ENCODE measurements at places on chromosomes 16 and 17.

DNA sequence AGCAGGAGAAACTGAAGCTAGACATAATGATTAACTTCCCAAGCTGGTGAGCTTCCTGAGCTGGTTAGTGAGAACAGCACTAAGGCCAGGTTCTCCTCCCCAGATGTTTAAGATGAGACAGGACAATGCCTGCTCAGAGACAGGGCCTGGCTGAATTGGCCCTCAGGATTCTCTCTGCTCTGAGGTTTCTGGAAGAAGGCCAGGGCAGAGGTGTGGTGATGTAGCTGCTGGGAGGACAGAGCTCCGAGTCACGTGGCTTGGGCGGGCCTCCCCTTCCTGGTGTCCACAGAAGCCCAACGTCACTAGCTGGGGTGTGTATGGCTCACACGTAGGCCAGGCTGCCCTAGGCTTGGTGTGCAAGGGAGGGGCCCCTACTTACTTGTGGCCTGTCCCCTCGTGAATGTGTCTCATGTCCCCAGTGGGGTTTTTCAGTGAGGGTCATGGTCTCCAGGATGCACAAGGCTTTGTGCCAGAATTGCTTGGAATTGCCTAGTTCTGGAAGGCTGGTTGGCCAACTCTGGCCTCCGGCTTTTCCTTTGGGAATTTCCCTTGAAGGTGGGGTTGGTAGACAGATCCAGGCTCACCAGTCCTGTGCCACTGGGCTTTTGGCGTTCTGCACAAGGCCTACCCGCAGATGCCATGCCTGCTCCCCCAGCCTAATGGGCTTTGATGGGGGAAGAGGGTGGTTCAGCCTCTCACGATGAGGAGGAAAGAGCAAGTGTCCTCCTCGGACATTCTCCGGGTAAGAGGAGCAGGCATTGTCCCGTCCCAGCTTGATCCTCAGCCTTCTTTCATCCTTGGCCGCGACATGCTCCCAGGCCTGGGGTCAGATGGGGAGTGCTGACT lies 3.4 kb downstream of the NOD2 start:
- DNase-seq, result peak; percentile 85

- no peak for DNase-seq
Observed at GRCh38 chr16:89159066-89159849, 12.3 kb upstream of the CDH15 start.

- no peak for DNase-seq
Observed at GRCh38 chr16:79316004-79316458, 284.5 kb downstream of the MAF start.

GRCh38 chr17:82394278-82394677 lies 22.7 kb downstream of the UTS2R start:
- no peak for DNase-seq

DNA sequence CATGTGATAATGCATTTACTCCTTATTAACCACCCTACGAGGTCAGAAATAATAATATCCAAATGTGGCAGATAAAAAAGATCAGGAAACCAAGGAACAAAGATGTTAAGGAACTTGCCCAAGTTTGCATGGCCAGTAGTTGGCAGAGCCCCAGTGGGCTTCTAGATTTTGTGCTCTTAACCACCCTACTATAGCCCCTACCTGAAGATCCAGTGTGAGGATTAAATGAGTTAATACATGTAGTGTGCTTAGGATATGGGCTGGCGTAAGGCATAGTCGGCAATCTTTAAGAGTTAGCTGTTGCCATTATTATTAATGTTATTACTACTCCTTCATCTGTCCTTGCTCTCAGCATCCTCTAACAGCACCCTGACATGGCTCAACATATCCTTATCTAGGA lies 153.4 kb downstream of the SDK2 start:
- no peak for DNase-seq

DNA sequence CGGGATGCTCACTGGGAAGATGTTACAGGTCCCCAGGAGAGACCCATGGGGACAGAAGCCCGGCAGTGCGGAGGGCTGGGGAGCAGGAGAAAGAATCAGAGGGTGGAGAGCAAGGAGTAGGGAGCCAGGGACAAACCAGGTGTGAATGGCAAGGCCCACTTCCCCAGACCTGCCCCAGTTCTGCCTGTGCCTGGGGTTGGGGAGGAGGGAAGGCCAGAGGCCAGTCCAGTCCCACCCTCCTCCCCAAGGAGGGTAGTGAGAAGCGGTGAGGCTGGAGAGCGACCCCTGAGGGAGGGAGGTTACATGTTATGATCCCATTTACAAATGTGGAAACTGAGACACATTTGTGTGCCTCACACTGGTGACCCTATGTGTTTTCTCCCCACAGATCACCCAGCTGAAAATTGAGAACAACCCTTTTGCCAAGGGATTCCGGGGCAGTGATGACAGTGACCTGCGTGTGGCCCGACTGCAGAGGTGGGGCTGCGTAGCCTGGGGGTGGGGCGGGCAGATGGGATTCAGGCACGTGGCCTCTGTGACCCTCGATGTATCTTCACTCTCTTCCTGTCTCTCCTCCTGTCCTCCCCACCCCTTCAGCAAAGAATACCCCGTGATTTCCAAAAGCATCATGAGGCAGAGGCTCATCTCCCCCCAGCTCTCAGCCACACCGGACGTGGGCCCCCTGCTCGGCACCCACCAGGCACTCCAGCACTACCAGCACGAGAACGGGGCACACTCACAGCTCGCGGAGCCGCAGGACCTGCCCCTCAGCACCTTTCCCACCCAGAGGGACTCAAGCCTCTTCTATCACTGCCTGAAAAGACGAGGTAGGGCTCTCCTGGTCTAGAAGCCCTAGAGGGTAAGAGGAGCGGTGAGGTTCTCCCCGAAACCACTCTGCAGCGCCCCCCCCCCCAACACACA lies 27.5 kb downstream of the TBX4 start:
- no peak for DNase-seq

GRCh38 chr16:361341-361871 lies 8.9 kb upstream of the AXIN1 start:
- DNase-seq, result no peak

GRCh38 chr16:85704011-85704410 lies 15.3 kb upstream of the GINS2 start:
- DNase-seq, result no peak

DNA sequence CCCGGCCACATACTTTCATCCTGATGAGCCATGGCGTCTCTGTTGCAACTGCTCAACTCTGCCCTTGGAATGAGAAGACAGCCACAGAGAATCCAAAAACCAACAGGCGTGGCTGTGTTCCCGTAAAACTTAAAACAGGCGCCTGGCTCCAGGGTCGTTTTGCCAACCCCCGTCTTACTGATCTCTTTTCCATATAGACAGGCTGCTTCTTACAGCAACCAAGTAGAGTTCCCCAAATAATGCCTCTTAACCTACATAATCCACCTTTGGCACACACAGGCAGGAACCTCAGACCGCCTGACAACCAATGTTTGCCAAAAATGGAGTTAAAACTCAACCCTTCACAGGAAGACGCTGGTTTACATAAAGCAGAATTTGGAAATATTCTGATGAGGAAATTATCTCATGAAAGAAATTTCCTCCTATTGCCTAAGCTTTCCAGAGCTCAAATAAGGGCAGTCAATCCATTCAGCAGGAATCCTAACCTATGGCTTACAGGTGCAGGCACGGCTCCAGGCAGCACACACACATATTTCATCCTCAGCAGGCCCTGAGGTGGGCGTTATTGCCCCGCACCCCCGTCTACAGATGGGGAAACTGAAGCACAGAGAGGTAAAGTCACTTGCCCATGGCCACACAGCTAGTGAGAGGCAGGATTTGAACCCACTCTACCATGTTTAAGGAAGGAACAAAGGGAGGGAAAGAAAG lies 35.8 kb downstream of the LITAF start:
- DNase-seq, result no peak

- no peak for DNase-seq
Observed at GRCh38 chr16:72939247-72939646, 108.7 kb downstream of the ZFHX3 start.

GRCh38 chr16:86392436-86393152 lies 117.7 kb upstream of the FOXF1 start:
- no peak for DNase-seq

GRCh38 chr16:47990676-47991075 lies 165.1 kb downstream of the ABCC12 start:
- no peak for DNase-seq

DNA sequence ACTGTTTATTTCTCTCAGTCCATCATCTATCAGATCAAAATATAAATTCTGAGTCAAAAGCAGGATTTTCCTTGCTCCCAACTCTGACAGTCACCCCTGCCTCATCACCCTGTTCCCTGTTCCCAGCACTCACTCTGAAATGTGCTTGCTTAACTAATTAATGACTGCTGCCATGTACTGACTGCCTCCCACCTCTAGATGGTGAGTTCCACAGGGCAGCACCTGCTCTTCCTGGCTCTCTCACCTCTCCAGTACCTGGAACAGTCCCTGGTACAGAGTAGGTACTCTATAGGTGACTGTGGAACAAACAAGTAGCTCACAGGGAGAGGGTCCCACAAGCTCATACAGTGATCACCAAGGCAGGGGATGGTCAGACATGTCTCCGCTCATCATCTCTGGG lies 114.3 kb upstream of the C16orf82 start:
- no peak for DNase-seq

GRCh38 chr17:13931111-13931526 lies 138.2 kb upstream of the COX10 start:
- DNase-seq, result peak; percentile 86

DNA sequence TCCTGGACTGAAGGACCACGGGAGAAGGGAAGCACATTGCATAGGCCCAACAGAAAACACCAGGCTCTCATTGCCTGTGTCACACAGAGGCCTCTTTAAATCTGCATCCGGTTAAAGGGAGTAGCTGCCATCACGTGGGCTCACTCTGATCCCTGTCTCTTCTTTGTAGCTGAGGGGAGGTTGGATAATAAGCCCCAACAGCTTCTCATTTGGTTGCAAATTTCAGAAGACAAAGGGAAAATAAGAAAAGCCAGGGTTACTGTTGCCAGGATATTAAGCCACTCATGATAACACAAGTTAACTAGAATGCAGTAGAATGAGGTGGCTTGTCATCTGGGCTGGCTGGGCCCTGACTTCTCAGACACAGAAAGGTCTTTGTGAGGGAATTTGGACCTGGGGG lies 325.1 kb upstream of the ERCC4 start:
- DNase-seq, result no peak
